GM04504 (cell line): ENCODE measurements at places on chromosomes 5 and 9.

DNA sequence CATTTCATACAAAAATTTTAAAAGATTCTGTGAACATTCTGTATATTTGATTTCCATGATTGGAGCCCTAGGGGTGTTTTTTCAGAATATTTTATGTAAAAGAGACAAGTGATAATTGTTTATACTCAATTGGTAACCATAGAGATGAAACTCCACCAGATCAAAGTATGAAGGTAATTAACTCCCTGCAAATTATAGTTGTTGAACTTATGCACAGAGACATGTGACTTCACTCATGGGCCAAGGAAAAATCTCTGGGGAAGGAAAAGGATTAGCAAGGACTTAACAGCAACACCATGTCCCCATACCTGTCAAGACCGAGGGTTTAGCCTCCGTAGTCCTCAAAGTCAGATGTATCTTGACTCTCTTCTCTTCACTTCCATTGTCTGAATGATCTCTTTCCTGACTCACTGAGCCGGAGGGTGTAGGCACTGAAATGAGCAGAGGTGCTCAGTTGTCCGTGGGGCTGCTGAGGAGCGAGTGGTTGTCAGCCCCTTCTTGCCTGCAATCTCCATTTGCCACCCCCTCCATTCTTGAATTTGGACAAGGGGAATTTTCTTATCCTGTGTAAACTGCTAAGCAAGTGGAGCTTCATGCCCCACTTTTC lies 17.5 kb upstream of the CXCL14 start:
- no peak for DNase-seq

GRCh38 chr9:92724528-92725265 lies 39.9 kb downstream of the BICD2 start:
- DNase-seq = no peak

- DNase-seq = peak; percentile 10
Observed at GRCh38 chr9:89359751-89360261, 41.5 kb downstream of the SECISBP2 start.

DNA sequence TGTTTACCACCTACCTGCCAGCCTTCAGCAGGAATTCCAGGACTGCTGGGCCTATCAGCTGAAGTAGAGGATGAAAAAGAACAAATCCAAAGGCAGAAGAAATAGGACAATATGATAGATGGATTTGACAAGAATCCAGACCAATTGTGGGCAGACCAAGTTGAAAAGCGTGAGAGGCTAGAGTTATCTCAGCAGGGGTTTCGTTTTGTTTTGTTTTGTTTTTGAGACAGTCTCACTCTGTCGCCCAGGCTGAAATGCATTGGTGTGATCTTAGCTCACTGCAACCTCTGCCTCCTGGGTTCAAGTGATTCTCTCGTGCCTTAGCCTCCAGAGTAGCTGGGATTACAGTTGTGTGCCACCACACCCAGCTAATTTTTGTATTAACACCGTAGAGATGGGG lies 113.2 kb downstream of the PALM2AKAP2 start:
- DNase-seq = no peak

DNA sequence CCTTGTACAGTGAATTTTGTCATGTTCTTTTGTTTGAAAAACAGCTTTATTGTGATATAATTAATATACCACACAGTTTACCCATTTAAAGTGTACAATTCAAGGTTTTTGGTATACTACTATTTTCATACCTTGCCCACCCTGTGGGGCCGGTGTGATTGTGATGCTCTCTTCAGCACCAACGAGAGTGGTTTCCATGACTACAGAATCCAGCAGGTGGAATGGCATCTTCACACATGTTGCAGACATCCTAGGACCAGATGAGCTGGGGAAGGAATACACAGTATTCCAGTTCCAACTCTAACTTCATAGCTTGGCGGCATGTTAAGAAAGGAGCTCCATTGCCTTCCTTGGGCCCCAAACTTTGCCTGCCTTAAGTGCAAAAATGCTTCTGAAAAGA lies 7.7 kb upstream of the GPR151 start:
- no peak for DNase-seq

GRCh38 chr9:69325409-69326212 lies 596 bp downstream of the ENTREP1 start:
- no peak for DNase-seq

- DNase-seq = no peak
Observed at GRCh38 chr9:98241357-98242300, 13.8 kb downstream of the TBC1D2 start.

GRCh38 chr9:71643330-71643729 lies 125.0 kb downstream of the CEMIP2 start:
- no peak for DNase-seq

DNA sequence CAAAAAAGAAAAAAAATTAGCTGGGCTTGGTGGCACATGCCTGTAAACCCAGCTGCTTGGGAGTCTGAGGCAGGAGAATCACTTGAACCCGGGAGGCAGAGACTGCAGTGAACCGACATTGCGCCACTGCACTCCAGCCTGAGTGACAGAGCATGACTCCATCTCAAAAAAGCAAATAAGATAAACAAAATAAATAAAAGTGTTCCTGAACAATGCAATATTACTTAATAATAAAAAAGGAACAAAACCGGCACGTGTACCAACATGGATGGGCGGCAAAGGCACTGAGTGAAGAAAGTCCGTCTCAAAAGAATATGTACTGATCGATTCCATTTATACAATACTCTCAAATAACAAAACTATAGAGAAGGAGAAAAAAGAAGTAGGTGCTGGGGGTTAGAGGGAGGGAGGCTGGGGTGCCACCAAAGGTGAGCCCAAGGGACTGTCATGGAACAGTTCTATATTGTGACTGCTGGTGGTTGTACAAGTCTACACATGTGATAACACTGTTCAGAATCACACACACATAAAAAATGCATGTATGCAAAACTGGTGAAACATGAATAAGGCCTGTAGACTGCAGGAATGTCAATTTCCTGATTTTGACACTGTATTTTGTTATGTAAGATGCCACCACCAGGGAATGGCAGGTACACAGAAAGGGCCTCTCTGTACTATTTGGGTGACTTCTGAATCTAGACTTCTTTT lies 15.8 kb downstream of the MYO10 start:
- DNase-seq = no peak

DNA sequence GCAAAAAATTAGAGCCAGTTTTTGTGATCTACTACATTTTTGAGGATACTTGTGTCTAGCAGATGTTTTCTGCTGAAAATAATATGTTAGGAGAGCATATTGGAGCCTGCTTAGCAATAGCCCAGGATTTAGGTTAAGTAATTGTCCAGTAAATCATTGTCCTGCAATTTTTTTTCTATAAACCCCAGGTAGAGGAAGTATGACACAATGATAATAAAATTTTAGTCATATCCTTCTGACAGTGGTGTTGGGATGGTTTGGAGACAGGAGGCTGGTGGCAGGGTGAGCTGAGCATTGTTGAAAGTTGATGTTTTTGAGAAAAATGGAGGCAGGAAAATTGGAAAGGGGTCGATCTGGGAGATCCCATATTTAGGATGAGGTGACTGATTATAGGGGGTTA lies 3.5 kb downstream of the SNCAIP start:
- no peak for DNase-seq

GRCh38 chr9:134944916-134945315 lies 27.2 kb upstream of the FCN1 start:
- no peak for DNase-seq

DNA sequence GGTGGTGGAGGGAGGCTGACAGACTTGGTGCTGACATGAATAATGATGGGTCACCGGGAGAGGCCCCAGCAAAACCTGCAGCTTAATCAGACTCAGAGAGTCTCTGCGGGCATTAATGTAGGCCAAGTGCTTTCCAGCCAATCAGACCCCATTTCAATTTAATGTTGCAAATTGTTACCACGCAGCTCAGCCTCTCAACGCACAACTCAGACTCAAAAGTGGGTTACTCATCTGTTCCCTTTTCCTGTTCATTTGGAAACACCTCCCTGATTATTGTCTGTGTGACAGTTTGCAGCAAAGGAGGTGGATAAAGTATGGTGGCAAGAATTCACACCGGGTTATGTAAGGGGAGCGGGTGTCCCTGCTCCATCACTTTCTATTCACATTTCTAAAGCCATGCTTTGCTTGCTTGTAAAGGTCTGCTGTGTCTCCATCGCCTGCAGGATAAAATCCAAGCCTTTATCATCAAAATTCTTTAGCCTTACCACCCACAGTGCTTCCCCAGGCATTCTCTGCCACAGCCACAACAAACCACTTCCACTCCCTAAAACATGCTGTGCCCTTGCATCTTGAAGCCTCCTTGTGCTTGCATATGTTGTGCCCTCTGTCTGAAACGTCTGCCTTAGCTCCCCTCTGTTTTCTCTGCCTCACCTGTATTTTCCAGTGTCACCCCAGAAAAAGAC lies 156.5 kb downstream of the ASTN2 start:
- DNase-seq = no peak

GRCh38 chr5:58044166-58044565 lies 415.7 kb downstream of the PLK2 start:
- no peak for DNase-seq

DNA sequence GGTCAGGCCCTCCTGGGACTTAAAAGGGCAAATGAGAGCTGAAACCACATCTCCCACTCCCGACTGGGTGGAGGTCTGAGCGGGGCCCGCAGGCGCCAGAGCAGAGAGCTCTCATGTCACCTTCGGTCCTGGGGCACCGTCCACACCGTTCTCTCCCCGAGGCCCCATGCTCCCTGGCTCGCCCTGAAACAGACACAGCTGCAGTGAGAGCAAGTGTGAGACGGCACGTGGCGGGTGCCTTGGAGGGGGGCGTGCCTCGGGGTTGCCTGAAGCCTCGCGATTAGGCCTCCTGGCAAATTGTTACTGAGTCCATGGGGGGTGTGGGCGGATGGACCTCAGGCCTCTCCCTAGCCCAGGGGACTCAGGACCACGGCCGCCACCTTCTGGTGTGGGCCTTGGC lies 24.1 kb upstream of the PHYKPL start:
- DNase-seq = no peak

DNA sequence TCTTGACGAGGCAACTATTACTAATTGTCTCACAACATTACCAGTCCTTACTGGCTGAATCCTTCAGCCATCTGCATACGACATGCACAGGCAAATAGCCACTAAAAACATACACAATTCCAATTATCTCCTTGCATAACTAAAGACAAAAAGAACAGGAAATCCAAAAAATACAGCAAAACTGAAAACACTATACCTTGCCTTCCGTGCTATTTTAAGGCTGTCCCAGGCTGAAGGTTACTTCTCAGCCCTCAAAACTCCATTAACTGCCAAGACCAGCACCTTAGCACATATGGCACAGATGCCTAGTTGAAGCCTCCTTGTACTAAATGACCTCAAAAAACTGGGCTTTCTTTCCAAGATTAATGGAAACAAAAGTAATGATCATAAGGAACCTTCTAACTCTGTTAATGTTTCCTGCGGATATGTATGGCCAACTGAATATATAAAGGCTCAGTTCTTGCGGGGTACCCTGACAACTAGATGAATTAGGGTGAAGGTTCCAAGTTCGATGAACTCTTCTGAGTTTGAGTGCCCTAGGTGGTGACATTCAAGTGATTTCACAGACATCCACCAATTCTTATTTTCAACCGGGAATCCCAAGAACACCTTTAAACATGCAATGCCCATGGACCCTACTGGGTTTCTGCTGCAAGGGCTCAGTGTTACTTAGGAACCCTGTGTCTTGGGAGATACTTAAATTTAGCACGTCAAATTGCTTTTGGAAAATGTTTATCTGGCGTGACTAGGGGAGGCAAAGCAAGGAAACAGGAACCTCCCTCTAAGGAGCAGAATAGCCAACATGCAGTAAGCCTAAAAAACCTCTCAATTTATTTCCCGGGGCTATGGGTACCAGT lies 455.3 kb downstream of the RAB3C start:
- DNase-seq = no peak

- no peak for DNase-seq
Observed at GRCh38 chr5:1789834-1790471, 9.7 kb downstream of the MRPL36 start.

- DNase-seq = no peak
Observed at GRCh38 chr9:109421026-109421970, 76.8 kb downstream of the PTPN3 start.

DNA sequence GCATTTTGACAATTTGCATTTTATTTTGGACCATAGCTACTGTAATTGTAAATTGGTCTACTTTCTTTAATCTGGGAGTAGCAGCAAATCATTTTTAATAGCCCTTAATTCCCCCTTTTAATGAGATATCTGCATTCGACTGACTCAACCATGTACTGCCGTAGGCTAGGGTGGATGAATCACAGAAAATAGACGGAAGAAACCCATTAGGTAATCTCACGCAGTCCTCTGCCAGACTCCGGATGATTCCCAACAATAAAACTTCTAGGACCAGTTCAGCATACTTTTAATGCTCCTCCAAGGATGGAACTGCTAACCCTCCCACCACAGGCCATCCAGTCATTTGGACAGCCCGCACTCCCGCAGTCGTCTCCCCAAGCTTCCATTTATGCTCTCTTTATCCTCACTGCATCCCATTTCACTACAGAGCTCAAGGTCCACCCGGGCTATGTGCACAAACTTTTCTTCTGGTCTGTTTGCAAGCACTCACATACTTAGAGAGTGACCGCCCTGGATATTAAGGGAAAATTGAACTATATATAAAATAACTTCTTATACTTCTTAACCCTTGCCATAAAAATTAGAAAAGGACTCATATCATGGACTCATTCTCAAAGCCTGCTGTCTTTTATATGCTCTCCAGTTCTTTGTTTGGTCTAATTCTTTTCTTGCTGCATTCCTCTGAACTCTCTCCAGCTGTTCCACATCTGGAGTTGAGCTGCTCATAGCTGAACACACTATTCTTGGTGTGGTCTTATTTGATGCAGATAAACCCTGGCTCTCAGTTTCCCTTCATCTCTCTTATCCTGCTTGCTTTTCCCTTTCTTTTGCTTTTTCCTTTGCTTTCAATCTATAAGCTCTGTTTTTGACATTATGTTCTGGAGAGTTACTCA lies 326.6 kb downstream of the ARL15 start:
- peak; percentile 84 for DNase-seq
